ENCODE measurements at places on chromosomes 3 and 15.
A peak's percentile ranks its signal among the peaks of the same experiment; 100 is the strongest.

GRCh38 chr15:88913017-88913849, at the start of gene MFGE8:
Gene MFGE8 (minus strand): TSS chr15:88913379. CDS start chr15:88913319, 60 bp downstream.
- DNase-seq = peak; percentile 38

- no peak for DNase-seq
These were observed 394.5 kb upstream of the CFAP20DC start for GRCh38 chr3:59444294-59444671.

DNA sequence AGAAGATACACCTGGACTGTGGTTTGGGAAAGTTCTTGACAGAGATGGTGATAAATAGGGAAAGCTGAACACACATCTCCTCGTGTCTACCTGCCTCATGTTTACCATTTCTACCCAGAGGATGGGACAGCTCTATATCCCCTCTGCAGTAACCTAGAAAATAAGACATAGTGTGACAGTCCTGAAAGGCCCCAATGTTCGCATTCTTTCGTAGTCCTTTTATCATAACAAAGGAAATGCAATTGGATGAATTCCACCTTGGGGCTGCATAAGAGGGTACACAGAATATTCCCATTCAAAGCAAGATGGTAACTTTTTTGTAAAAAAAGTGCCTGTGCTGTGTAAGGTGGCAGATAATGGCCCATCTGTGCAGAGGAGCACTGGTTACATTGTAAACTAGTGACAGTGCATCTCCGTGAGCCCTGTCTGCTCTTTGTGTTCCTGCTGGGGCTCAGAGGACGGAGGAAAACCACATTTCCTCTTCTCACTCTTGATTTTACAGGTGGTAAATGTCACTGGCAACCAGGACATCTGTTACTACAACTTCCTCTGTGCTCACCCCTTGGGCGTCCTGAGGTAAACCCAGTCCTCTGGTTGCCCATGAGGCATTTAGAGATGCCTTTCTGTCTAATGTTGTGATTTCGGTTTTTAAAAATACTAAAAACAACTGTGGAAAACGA, 74.3 kb downstream of the SIDT1 start:
- peak; percentile 74 for DNase-seq

- no peak for DNase-seq
These were observed at the start of gene TF for GRCh38 chr3:133745981-133746711. Gene TF (plus strand): TSS chr3:133746393. CDS start chr3:133746441, 48 bp downstream.

- DNase-seq = no peak
These were observed 62.9 kb downstream of the FNDC3B start for GRCh38 chr3:172102123-172102882.

DNA sequence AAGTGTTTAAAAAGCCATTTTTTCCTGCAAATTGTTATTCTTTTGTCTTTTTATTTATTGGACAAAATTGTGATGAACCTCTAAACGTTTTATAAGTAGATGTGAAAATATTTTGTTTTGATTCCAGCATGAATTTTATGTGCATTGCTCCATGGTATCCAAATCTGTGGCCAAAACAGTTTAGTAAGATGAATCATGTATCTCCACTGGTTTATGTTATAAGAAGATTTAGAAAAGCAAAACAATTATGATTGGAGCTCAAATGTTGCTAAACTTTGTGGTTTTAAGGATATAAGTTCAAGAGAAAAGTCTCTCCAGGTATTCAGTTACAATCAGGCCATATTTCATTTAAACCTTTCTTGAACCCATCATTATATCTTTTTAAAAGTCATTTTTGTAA, 80.9 kb downstream of the NECTIN3 start:
- no peak for DNase-seq

- no peak for DNase-seq
These were observed 107.4 kb upstream of the PRICKLE2 start for GRCh38 chr3:64332459-64333350.

- DNase-seq = no peak
These were observed 35.6 kb downstream of the SCAP start for GRCh38 chr3:47440131-47440530.

GRCh38 chr3:174409086-174409743, 449.9 kb upstream of the NAALADL2 start:
- peak; percentile 1 for DNase-seq

DNA sequence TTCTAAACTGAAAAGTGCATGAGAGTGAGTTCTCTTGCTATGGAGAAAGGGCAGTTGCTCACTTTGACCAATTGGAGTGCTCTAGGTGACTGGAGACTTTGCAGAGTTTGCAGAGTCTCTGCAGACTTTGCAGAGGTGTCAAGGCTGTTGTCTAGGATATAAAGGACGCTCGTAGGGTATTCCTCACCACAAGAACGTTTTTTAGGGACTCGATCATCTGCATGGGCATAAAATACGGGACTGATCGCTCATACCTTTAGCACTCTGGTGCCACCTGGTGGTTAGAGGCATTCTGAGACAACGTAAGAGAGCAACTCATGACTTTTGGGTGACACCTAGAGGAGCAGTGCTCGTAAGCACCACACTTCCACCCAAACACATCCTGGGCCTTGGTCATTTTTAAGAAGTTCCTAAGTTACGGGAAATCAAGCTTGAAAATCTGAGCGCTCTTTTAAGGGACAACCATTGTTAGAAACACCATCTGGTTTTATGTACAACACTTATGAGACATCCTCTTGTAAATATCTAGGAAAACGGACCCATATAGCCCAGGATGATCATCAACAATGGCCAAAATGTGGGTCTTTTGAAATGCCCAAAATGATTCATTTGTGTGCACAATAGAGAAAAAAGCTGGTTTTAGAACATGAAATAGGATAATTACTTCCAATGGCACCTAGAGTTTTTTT, 51.6 kb upstream of the XCR1 start:
- peak; percentile 93 for DNase-seq

DNA sequence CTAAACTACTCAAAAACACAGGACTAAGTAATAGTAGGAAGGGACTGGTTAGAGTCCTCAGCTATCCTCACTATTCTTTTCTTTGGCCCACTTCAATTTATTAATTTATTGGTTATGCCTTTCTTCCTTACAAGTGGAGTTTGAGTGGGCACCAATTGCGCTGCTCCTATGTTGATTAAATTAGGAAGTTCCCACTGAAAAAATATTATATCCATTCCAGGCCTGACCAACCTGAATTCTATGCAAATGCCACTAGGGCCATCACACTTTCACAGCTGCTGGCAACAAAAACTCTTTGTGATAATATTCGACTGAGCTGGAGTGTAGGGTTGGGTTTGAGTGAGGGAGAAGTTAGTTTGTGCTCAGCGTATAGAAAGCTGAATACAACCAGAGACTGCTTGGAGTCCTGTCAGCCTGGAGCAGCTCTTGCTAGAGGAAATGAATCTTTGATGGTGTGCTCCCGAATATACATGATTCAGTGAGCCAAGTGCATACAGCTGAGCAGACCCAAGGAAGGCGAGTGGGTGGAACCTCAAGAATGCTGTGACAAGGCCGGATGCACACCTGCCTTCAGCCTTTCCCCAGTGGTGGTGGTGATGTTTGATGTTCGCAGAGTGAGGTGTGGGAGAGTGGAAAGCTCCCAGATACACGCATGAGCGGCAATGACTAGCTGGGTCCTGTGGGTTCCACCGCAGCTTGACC, 1.5 kb downstream of the ARHGEF3 start:
- peak; percentile 73 for DNase-seq

GRCh38 chr3:23099021-23099420, 104.1 kb upstream of the UBE2E2 start:
- DNase-seq = no peak

- no peak for DNase-seq
These were observed 38.5 kb downstream of the C2CD4A start for GRCh38 chr15:62105266-62105665.

- no peak for DNase-seq
These were observed 104.5 kb downstream of the LSAMP start for GRCh38 chr3:116340680-116341216.

GRCh38 chr15:81454024-81454423, 80.0 kb upstream of the TMC3 start:
- DNase-seq = no peak

GRCh38 chr3:154324919-154325318, 632 bp upstream of the DHX36 start:
- peak; percentile 35 for DNase-seq

- no peak for DNase-seq
These were observed 112.6 kb downstream of the TCF12 start for GRCh38 chr15:57031082-57031481.

GRCh38 chr3:177982034-177982433, 554.2 kb upstream of the KCNMB2 start:
- DNase-seq = no peak

GRCh38 chr3:13263770-13264467, 156.2 kb downstream of the NUP210 start:
- DNase-seq = no peak

GRCh38 chr15:48984021-48984710, 20.4 kb upstream of the SHC4 start:
- DNase-seq = no peak

GRCh38 chr3:31981206-31982181, at the start of the genes OSBPL10 and ZNF860:
Gene OSBPL10 (minus strand): TSS chr3:31981262. CDS start chr3:31981179, 83 bp downstream.
Gene ZNF860 (plus strand): TSS chr3:31981750. CDS start chr3:31989080, 7,330 bp downstream.
- DNase-seq = peak; percentile 62

GRCh38 chr3:188400494-188401243, 246.7 kb downstream of the LPP start:
- no peak for DNase-seq

DNA sequence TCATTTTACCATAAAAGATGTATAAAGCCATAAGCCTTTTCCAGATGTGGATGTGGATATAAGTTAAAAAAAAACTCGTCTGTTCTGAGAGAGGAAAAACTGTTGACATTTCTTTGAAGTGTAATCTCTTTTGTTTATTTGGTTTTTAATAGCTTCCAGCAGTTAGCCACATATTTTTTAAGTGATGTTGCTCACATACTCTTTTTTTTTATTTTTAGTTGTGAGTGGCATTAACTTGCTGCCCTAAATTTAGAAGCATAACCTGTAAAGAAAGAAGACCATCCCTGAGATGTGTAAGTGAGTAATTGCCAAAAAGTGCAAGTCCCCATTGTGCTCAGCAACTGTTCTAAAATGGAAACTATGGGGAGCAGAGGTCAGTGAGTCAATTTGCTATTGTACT, 415.9 kb upstream of the MDFIC2 start:
- DNase-seq = no peak

DNA sequence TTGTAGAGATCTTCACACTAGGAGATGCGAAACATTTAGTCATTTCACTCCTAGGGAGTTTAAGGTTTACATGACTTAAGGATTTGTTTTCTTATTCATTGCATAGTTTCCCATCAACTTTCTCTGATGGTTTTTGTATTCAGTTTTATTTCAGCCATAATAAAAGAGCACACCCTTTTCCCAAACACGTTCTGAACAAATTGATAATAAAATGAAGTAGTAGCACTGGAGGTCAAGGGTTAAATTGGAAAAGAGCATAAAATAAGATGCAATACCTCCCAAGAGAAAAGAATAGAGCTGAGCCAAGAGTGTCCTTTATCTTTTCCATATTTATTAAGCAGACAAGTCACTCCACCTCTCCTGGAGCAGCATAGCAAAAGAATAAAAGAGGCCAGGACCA, 104.9 kb downstream of the SYNPR start:
- DNase-seq = no peak

DNA sequence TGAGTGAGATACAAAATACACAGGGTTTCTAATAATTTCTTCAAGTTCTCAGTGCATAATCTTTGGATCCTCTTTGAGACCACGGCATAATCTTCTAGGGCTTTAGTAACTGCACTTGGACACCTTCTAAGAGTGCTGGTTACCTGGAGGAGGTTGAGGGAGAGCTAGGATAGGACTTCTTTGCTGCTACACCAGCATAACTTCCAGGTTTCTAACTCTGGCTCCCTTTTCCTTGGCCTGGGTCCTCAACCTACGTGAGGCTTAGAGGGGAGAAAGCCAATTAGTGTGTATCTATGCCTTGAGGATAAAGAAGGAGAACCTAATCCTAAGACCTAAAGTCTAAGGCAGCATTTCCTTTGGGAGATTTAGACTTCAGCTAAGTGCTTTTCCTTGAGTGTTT, 184.8 kb downstream of the LSAMP start:
- DNase-seq = no peak

All from G401 (cell line).